ENCODE measurements at places on chromosomes 6 and 20.

GRCh38 chr6:34056305-34057108 lies 89.4 kb downstream of the GRM4 start:
- DNase-seq, result no peak

DNA sequence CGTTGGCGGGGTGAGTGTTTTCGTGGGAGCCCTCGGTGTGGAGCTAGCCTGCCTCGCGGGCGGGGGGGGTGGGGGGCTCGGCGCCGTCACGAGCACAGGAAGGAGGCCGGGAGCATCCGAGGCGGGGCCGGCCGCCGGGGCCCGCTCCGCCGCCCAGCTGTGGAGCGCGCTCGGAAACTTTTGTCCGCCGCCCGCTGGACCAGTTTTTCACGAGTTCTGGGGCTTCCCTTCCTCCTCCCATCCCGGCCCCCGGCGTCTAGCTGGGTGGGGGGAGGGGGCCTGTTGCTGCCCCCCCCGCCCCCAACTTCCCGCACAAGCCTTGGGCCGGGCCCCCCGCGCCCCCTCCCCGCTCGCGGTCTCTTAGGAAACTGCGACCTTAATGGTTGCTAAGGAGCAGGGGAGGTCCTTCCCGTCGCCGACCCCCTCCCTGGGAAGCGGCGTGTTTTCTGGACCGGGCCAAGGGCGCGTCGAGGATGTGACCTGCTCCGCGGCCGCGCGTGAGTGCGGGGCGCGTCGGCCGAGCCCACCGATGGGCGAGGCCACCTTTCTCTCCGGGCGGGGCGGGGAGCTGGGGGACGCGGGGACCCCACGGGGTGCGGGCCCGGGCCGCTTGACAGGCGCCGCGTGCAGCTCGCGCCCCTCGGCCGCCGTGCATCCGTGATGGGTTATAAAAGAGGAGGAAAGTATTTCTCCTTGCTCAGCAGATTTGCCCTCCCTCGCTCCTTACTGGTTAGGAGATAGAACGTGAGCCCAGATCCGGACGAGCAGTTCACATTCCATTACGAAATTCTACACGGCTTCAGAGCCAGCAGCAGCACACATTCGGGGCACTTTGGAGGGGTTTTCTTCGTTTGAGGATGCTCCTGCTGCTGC lies 1.4 kb downstream of the RREB1 start:
- peak; percentile 14 for DNase-seq

GRCh38 chr6:108896111-108896661 lies 48.0 kb downstream of the ARMC2 start:
- DNase-seq, result no peak

DNA sequence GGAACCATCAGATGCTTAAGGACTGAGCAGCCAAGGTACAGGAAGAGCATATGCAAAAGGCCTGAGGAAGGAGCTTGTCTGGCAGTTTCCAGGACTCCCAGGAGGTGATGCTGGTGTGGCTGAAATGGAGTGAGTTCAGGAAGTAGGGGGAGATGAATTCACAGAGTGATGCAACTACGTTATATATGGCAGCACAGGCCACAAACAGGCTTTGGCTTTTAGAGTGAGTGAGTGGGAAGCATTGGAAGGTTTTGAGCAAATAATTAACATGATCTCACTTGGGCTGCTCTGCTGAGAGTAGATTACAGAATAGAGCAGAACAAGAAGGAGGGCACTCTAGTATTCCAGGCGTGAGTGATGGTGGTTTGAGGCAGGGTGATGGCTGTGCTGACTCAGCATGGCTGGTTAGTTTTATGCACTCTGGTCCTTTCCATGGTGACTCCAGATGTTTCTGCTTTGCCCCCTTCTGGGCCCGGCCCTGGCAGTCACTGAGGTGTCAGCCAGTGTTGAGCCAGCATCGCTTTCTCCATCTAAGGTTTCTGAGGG lies 6.5 kb downstream of the BTN2A2 start:
- no peak for DNase-seq

DNA sequence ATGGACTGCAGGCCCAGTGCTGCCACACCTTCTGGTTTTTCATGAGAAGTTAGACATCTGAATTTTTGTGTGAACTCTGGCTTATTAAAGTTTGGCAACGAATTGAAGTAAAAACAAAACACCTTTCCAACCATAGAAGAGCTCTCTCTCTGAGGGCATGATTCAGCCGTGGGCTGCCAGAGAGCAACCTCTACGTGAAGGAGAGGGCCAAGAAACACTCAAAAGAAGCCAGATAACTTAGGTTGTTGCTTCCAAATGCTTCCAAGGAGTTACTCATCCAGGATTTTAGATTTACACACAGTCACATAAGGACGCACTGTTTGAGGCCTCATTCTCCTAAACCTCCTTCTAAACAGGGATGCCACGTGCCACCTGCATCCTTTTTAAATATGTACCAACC lies 65.5 kb downstream of the NRN1 start:
- DNase-seq, result no peak

GRCh38 chr6:3699231-3699630 lies 52.3 kb downstream of the PXDC1 start:
- DNase-seq, result no peak

- no peak for DNase-seq
Observed at GRCh38 chr6:79670789-79671188, 39.7 kb downstream of the SH3BGRL2 start.

DNA sequence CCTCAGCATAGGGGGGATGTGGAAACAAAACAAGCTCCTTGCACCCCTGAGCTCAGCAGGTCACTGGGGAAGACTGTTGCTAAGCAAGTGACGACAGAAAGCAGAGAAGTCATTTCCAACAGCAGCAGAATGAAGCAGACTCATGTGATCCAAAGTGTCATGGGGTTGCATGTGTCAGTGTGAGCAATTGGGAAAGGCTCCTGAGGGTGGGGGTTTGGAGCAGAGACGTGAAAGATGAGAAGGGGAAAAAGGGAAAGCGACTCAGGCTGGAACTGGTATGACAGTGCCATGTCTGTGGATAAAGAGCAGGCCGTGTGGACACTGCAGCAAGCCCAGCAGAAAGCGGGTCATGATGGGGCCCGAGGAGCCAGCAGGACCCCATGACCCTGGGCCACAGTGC lies 363.9 kb downstream of the PREX1 start:
- no peak for DNase-seq

- peak; percentile 14 for DNase-seq
Observed at GRCh38 chr6:33075568-33076405, at the start of gene HLA-DPB1. TSS of gene HLA-DPB1 (plus strand) at chr6:33075990. CDS start at chr6:33076042, 52 bp downstream.

- DNase-seq, result no peak
Observed at GRCh38 chr6:57134954-57135353, 37.2 kb upstream of the BAG2 start.

GRCh38 chr20:48171626-48172356 lies 386.5 kb upstream of the SULF2 start:
- DNase-seq, result no peak

DNA sequence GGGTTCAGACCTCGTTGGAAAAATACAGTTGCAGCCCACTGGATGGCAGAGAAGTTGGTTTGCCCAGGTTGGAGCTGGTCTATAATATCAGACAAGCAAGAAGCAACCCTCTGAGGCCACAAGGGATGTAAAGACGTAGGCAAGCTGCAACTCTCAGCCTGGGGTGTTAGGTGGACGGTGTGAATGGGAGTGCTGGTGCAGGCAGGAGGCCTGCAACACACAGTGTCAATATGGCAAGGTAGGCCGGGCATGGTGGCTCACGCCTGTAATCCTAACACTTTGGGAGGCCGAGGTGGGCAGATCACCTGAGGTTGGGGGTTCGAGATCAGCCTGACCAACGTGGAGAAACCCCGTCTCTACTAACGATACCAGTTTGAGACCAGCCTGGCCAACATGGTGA lies 10.5 kb downstream of the VPS16 start:
- no peak for DNase-seq

GRCh38 chr6:161017766-161018564 lies 26.4 kb downstream of the MAP3K4 start:
- no peak for DNase-seq

DNA sequence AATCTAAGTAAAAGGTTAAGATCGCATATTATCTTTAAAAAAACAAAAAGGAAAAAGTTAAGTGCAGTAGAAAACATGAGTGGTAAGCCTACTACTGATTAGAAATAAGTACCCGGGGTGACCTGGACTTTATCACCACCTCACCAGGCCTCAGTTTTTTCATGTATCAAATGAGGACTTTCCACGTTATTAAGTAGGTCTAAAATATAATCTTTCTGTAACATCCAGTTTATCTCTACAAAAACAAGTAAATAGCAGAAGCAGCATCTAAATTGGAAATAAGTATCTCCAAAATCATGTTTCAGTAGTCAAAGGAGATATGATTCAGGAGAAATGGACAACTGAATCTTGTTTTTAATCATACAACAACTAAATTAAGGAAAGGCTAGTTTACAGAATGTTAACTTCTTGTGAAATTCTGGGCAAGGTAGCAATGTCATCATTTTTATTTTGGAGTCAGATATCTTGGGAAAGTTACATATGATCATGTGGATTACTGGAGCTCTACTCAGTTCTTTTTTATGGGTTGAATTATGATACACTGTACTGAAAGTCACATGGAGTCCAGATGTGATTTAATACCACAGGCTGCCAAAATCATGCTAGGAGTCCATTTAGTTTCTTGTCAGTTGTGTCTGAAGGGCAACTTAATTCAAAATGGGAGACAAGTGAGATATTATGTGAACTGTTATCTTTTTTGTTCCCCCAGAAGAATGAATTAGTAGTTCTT lies 114.7 kb upstream of the PRL start:
- DNase-seq, result no peak

- no peak for DNase-seq
Observed at GRCh38 chr6:54428431-54428830, 120.2 kb downstream of the TINAG start.

DNA sequence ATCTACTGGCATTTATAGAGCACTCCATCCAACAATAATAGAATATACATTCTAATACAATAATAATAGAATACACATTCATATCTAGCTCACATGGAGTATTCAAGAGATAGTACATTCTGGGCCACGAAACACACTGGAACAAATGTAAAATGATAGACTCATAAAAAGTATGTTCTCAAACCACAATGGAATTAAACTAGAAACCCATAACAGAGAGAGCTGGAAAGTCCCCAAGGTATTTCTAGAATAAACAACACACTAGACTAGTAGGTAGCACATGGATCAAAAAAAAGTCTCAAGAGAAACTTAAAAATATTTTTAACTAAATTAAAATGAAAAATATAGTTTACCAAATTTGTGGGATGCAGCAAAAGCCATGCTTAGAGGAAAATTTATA lies 9.1 kb upstream of the TP53TG5 start:
- DNase-seq, result no peak

- no peak for DNase-seq
Observed at GRCh38 chr6:111503660-111504059, 20.6 kb upstream of the REV3L start.

- no peak for DNase-seq
Observed at GRCh38 chr6:14095437-14095836, 22.1 kb upstream of the CD83 start.

- no peak for DNase-seq
Observed at GRCh38 chr6:152093711-152094110, 286.2 kb downstream of the ESR1 start.

- no peak for DNase-seq
Observed at GRCh38 chr6:6730831-6731230, 142.3 kb downstream of the LY86 start.

DNA sequence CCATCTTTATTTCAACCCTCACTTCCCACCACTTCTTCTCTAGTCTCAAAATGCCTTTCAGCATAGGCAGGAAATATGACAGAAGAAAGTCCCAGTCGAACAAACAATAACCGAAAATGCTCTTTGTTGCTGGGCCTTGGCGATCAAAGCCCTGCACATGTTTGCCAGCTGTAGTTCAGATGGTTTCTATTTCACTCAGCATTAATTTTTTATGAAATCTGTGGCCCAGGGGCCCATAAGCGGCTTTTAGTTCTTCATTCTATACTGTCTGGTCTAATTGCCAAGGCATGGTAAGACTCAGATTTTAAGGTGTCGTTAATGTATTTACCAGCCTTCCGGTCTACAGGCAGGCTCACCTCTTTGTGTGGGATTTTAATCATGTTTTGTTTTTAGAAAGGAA lies 10.9 kb upstream of the F13A1 start:
- no peak for DNase-seq

DNA sequence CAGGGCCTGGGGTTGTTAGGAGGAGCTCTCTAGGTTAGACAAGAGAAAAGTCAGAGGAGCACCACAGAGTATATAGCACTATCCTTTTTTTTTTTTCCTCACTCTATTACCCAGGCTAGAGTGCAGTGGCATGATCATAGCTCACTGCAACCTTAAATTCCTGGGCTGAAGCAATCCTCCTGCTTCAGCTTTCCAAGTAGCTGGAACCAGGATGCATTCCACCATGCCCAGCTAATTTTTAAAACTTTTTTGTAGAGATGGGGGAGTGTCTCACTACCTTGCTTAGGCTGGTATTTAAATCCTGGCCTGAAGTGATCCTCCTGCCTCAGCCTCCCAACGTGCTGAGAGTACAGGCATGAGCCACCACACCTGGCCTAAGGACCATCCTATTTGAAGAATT lies 19.3 kb upstream of the AKIRIN2 start:
- no peak for DNase-seq

DNA sequence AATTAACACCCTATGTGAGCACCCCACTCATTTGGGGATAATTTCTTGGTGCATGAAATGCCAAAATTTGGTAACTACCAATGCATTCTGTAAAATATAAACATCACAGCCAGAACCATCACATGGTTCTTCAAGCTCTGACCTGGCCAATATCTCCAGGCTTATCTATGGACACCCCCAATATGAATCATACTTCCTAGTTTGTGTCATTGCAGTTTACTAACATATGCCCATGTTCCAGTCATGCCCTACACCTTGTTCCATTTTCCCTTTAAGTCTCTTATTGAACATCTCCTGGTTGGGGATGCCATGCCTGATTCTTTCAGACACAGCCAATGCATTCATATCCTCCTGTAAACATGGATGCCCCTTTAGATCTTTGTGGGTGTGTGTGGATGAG lies 572.8 kb upstream of the BTBD3 start:
- DNase-seq, result no peak

GRCh38 chr6:38164671-38165108 lies 345.2 kb downstream of the ZFAND3 start:
- no peak for DNase-seq

DNA sequence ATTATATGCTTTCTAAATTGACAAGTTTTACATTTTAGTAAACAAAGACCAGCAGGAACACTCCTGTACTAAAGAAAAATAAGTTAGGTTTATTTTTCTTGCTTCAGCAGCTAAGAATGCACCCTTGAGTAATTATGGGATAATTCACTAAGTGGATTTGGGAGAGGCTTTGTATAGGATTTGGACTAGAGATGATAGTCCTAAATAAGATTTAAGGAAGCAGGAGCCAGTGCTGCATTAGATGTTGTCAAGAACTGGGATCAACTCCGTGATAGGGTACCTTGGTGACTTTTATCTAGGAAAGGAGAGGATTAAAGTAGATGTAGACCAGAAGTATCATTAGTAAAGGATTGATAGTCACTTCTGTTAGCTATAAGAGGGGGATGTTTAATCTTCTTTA lies 4.1 kb upstream of the C6orf141 start:
- no peak for DNase-seq

- no peak for DNase-seq
Observed at GRCh38 chr6:118784641-118785164, 109.2 kb upstream of the ASF1A start.

- DNase-seq, result no peak
Observed at GRCh38 chr6:20538907-20539306, 4.7 kb downstream of the CDKAL1 start.

GRCh38 chr20:24683676-24684075 lies 214.2 kb downstream of the SYNDIG1 start:
- no peak for DNase-seq

Data from T follicular helper cell (primary cell).